ENCODE measurements at places on chromosomes 16 and 17. TPM values are rescaled to one million over a fixed set of nuclear protein-coding genes. Genes with fewer than 3 reads are reported as not detected.

QPRT gene
- 1.3 TPM for total RNA-seq

DOC2A gene
- 4.6 TPM for total RNA-seq

DNA sequence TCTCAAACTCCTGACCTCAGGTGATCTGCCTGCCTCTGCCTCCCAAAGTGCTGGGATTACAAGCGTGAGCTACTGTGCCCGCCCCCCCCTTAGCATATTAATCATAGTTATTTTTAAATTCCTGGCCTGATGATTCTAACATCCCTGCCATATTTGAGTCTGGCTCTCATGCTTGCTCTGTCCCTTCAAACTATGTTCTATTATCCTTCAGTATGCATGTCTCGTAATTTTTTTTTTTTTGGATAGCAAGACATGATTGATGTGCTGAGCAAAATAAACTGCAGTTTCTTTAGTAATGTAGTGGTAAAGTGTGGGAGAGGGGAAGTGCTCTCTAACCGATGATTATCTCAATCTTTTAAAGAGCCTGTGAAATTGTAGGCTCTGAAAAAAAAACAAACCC lies 34.3 kb upstream of the TMEM92 start:
- DNase-seq, result no peak

CTRB1 gene
- total RNA-seq, result not detected

CAMTA2 gene
- 27.2 TPM for total RNA-seq

GRCh38 chr16:89155184-89155679 lies 16.3 kb upstream of the CDH15 start:
- no peak for DNase-seq

DNA sequence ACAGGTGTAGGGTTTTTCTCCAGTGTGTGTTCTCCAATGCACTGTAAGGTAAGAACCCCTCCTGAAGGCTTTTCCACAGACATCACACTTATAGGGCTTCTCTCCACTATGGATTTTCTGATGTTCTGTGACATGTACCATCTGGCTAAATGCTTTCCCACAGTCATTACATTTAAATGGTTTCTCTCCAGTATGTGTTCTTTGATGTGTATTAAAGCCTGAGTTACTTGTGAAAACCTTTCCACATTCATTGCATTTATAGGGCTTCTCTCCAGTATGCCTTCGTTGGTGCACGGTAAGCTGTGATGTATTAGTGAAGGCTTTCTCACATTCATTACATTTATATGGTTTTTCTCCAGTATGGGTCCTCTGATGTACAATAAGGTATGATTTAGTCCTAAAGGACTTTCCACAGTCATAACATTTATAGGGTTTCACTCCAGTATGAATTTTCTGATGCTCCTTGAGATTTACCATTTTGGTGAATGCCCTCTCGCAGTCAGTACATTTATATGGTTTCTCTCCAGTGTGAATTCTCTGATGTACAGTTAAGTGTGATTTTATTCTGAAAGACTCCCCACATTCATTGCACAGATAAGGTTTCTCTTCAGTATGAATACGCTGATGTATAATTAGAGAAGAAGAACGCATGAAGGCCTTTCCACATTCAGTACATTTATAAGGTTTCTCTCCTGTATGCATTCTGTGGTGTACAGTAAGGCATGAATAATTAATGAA lies 30.9 kb downstream of the ZNF624 start:
- DNase-seq, result no peak

All from PC-3 (cell line).